Stimulated activated CD4-positive, alpha-beta T cell treated with anti-CD3 and anti-CD28 coated beads, TNF-alpha, amount 100 ng/mL, for 48 hours (primary cell): ENCODE measurements at places on chromosomes 11 and 22.

- no peak for DNase-seq
These were observed 43.4 kb downstream of the GUCY1A2 start for GRCh38 chr11:106974831-106975230.

- no peak for DNase-seq
These were observed 77.4 kb downstream of the CWC15 start for GRCh38 chr11:94895971-94896370.

DNA sequence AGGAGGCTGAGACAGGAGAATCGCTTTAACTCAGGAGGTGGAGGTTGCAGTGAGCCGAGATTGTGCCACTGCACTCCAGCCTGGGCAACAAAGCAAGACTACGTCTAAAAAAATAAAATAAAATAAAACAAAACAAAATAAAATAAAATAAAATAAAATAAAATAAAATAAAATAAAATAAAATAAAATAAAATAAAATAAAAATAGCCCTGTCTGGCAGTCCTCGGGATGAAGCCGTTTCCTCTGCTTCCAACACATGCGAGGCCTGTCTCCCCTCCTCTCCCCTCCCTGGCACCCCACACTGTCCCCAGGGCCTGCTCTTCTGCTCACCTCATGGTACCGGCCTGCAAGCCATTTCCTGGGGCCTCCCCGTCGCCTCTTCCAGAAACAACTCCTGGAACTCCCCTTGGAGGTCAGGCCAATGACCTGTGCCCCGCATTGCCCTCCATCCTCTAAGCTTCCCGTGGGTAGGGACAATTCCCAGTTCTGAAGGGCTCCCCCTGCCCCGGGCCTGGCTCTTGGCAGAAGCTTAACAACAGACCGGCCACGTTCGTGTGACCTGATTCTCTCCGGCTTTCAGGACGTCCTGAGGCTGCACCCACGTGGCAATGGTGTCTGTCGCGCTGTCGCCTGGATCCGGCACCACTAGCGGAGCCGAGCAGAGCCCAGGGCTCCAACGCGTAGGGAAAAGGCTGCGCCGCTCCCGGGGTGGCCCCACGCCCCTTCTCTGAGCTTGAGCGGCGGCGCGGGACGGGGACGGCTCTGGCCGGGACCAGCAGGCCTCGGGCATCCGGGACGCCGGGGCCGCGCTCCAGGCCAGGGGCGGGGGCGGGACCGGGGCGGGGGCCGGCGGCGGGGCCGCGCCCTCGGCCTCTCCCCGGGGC lies 456 bp upstream of the PARVB start:
- DNase-seq, result no peak

- DNase-seq, result no peak
These were observed 53.1 kb downstream of the PACSIN2 start for GRCh38 chr22:42961810-42962209.

DNA sequence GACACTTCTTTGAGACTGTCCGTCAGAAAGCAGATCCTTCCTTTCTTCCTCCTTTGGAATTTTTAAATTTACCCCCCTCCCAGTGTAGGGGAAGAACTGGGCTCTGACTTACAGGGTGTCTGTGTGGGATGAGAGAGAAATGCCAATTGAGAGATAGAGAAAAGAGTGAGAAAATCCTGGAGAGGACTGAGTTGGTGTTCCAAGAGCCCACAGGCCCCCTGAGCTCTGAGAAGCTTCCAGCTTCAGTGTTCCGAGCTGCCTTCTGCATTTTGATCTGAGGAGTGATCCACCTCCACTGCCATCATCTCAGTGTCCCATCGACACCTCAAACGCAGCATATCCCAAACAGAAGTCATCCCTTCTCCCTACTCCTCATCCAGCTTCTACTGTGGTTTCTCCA lies 70.7 kb upstream of the GRK3 start:
- no peak for DNase-seq

GRCh38 chr11:70343636-70344035 lies 54.7 kb upstream of the CTTN start:
- DNase-seq, result no peak

DNA sequence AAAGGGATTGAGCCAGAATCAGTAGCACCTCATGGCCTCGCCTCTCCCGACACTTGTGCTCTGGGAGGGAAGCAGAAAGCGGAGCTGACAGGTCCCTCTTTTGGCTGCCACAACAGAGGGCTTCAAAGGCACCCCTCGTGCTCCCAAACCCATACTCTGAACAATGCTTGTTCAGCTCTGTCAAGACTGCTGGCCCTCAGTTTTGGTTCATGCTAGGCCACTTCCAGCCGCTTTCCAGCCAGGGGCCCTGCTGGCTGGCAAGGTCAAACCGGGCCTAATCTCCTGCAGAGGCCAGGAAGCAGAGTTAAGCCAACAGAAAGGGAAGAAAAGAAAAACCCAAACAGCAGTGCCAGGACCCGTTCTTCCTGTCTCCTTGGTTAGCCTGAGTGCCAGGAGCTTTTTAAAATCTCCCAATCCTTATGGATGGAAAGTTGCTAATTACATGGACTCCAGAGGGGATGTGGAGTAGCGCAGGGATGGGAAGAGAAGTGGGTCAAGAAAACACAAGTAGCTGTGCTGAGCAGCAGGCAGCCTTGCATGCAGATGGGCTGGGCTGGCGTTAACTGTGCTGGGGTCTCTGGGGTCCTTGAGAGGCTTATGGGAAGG lies 150.6 kb downstream of the GRIK4 start:
- no peak for DNase-seq

GRCh38 chr11:92424281-92424680 lies 199.7 kb downstream of the FAT3 start:
- DNase-seq, result no peak

- no peak for DNase-seq
These were observed 27.3 kb upstream of the RAB38 start for GRCh38 chr11:88202498-88202897.

DNA sequence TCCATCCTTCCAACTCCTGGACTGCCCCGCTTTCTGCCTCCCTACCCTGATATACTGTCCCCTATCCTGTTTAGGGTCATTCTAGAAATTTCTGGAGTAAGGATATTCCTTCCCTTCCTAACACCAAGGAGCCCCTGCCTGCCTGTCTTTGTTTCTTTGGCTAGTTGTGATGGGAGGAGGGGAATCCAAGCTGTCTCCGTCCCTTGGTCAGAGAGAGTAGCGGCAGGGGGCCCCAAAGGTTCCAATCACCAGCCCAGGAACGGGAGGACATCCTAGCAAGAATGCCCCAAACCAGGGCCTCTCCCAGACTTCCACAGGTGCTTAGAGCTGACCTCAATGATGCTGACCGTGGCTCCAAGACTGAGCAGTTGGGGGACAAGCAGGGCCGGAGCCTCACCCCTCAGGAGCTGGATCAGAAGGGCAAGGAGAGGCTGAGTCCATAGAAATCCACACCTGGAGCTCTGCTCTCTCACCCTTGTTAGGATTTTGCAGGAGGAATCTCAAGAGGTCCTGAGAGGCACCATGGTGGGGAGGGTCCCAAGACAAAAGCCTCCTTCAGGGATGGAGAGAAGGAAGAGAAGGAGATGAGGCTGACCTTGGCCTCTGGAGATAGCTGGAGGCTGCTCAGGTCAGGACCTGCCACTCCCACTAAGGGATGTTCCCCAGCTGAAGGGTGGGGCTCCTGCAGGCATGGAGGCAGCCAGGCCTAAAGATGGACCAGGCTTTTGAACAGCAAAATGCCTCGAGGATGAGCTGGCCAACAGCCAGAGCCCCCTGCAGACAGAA lies 13.6 kb downstream of the SLC22A12 start:
- DNase-seq, result no peak

DNA sequence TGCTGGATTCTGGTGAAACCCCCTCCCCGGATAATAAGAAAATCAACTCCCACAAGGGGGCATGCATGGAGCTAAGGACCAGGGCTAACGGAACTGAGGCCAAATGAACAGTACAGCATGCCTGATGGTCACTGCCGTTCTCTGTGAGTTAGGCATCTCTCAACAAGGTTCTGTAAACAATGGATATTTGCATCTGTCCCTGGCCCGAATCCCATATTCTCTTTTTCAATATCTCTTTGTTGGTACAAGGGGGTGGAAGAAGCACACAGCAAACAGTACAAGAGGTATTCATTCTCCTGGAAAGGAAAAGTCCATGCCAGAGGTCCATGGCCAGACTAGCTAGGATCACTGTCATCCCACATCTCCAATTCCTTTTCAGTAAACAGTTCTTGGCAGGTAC lies 32.2 kb upstream of the APOA1 start:
- DNase-seq, result no peak

DNA sequence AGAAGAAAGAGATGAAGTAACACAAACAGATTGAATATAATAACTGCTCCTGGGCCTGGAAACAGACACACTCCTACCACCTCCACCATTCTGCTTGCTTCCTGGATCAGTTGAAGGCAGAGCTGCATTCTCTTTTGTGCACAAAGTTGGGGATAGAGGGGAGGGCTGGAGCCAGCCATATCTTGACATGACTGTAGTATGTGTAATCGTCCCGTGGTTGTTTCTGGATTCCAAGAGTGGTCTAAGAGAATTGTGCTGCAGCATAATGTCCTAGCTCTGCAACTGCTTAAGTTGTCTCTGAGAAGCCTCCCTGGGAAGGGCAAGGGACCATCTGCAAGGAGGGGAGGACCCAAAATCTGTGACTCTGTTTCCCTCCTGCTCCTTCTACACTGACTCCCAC lies 3.2 kb downstream of the CRY2 start:
- DNase-seq, result no peak

GRCh38 chr11:19592842-19593241 lies 119.8 kb upstream of the NAV2 start:
- DNase-seq, result no peak

DNA sequence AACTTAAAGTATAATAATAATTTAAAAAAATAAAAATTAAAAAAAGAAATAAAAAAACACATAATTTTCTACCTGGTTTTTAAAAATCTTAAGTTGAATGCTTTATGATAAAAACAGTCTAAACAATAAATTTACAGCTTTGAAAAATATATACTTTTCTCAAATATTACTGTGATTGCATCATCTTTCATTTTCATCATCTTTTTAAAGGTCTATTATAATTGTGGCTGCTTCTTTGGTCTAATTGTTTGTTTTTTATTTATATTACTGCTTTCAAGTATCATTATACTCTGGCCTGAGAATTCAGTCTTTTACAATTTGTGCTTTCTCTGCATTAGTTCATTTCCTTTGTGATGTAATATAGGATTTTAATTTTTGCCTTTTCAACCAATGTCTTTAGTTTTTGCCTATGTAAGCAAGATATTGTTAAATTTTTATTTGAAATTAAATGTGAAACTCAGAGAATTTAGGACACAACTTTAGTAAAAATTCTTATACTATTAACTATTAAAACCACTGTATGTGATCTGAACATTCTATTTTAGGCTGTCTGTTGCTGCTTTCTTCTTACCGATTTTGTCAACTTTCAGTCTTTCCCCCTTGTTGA lies 7.3 kb downstream of the CYP2R1 start:
- no peak for DNase-seq
